Bone marrow (tissue), 2 donors: ENCODE measurements at places on chromosomes 13 and 19.

DNA sequence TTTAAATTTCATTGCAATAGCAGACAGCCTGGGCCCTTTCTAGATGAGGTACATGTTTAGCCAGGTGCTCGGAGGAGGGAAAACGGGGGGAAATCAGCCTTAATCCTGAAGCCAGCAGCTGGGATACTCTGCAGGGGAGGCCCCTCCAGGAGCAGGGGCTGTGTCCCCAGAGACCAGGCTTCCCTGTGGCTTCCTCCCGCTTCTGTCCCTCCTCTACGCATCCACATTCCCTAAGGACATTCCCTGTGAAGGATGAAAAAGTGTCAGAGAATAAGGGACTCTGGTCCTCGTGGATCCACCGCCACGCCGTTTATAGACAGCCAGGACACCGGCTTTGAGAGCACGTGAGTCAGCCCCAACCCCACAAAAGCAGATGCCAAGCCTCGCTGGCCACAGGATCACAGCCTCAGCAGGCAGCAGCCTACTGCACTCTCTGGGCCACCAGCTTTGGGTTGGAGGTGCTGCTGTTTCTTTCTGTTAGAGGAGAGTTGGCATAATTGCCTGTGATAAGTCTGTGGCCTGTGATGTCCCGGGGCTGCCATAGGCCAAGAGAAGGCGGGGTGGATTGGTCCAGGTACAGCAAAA lies 36.7 kb upstream of the RANBP3 start:
- no peak for DNase-seq

DNA sequence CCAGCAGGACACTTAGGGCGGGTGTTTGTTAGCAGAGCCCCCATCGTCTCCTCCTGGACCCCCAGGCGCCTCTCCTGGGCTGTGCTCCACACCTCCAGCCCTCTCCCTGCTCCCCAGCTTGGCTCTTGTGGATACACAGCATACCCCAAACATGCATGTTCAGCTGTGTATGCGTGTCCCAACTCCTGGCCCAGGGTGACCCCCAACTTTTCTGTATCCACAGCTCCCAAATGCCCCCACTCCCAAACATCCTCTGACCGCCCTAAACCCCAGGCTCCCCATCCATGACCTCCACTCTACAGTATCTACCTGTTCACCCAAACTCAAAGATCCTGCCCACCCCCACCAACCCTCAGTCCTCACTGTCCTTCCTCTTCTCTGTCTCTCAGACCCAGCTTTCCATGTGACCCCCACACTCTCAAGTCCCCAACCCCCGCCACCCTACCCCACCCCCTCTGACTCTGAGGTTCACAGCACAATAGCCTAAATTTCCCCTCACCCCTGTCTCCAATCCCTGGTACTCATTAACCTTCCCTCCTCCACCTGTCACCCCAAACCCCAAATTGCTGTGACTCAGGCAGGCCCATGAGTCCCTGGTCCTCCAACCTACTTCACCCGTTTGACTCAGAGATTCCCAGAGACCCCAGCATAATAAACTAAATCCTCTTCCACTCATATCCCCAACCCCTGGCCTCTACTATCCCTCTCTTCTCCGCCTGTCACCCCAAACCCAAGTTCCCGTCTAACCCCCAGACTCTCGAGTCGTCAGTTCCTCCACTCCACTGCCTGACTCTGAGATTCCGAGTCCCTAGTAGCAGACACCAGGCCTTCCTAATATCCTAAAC lies 968 bp downstream of the UBE2M start:
- DNase-seq: no peak

DNA sequence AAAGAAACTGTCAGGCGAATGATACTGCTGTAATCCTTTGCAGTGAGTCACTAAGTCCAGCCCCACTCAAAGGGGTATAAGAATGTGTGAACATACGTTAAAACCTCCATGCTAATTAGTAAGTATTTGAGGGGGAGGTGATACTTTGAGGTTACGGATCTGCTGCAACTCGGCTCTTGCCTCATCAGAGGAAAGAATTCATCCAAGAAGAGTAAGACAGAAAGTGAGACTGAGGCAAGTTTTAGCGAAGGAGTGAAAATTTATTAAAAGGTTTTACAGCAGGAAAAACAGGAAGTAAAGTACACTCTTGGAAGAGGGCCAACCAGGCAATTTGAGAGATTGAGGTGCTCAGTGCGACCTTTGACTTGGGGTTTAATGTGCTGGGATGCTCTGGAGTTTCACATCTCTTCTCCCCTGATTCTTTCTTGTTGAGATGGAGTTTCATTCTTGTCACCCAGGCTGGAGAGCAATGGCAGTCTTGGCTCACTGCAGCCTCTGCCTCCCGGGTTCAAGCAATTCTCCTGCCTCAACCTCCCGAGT lies 9.8 kb downstream of the CLEC4M start:
- no peak for DNase-seq

DNA sequence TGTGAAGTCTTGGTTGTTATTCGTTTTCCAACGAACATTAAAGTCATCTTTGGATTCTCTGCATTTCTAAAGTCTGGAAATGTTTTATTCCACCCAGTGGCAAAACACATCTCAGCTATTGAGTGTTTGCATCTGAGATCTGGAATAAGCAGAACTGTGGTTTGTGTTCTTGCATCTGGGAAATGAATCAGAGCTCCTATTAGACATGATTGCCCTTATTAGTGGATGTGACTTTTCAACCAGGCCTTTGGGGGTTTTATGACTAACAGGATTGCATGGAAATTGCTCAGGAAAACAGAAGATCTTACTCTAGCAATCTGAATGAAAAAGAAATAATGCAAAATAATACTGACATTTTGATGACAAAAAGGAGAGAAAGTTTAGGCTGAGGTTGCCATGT lies 488.8 kb downstream of the IRS2 start:
- no peak for DNase-seq

- DNase-seq: no peak
Observed at GRCh38 chr13:25752957-25753551, 298.8 kb downstream of the SHISA2 start.

GRCh38 chr13:113816254-113816929 lies 47.5 kb downstream of the GAS6 start:
- no peak for DNase-seq

- no peak for DNase-seq
Observed at GRCh38 chr13:35927567-35928021, 203.6 kb downstream of the DCLK1 start.

- peak; percentile 28 for DNase-seq
Observed at GRCh38 chr13:39263033-39263432, 224.8 kb downstream of the NHLRC3 start.

GRCh38 chr13:19680751-19681150 lies 47.3 kb downstream of the MPHOSPH8 start:
- DNase-seq: no peak

DNA sequence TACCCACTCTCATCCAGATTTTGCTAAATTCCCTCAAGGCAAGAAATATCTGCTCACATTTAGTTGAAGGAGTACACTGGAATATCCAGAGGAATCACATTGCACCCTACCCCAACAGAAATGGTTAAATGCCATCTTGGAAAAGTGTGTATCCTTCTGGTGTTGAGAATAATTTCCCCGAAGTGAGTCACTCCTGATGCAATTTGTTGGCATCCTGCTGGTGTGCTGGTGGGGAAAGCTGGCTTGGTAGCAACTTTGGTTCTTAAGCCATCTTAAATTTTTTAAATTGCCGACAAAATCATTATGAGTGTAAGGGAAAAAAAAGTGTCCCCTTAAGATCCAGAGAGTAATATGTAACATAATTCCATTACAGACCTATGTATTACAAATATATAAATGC lies 337.3 kb upstream of the DACH1 start:
- DNase-seq: no peak

DNA sequence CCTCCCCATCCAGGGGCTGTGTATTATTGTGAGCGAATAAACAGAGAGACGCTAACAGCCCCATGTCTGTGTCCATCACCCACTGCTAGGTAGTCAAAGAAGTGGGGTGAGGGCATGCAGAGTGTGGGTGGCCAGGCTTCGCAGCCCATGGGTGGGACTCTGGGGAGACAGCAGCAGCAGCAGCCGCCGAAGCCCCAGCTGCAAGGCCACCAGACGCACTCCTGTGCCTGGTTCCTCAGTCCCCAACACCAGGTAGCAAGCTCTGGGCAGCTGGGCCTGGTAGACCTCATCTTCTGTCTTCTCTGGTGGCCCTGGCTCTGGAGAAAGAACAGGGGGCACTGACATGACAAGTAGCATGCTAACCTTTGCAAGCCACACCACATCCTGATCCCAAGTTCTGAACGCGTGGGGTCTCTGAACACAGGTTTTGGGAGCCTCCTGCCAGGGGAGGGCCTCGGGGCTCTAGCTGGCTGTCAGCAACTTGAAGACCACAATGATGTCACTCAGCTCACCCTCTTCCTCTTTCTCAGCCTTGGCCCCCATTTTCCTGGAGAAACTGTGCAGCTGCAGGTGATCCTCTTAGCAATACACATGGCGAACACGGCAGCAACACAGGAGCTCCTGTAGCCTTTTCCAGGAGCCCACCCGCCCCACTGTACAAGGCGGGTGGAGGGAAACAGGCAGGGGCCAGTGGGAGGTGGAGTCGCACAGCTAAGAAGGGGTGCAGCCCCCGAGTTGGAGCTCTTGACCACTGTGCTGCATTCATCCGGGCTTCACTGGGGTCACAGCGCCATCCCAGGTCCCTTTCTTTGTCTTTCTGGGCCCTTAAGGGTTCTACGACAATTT lies 5.8 kb downstream of the FUZ start:
- DNase-seq: peak; percentile 75

DNA sequence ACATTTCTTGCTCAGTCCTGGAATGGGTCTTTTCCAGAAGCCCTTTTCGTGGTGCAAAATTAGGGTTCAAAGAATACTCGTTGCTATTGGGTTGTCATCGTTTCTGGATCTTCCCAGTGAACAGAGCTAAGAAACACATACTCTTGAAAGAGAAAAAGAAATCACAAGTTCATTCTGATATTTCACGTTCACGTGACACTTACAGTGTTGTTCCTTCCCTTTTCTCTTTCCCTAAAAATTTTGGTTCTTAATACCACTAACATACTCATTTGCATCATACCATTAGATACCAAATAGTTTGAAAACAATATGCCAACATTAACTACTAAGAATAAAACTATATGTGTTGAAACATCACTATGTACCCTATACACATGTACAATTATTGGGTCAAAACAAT lies 13.4 kb upstream of the GTF2F1 start:
- no peak for DNase-seq

DNA sequence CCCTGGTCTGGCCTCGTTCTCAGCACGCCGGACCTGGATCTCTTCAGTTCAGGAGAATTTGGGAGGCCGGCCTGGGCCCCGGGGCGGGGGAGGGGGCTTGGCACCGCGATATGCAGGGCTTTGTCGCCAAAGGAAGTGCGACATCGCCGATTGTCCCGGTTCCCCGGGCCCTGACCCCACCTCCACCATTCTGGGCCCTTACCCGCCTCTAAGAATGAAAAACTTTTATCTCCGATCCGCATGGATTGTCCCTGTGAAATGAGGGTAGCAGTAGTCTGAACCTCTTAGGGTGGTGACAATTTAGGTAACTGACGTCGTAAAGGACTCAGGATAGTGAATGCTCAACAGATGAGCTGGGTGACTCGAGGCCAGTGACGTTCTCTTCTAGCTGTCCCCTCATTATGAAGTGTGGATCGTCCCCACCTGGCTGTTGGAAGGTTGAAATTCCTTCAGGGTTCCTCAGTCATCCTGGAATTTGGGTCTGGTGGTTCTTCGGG lies 650 bp downstream of the DDA1 start:
- DNase-seq: no peak

- no peak for DNase-seq
Observed at GRCh38 chr13:79317856-79318255, 88.2 kb downstream of the RBM26 start.

DNA sequence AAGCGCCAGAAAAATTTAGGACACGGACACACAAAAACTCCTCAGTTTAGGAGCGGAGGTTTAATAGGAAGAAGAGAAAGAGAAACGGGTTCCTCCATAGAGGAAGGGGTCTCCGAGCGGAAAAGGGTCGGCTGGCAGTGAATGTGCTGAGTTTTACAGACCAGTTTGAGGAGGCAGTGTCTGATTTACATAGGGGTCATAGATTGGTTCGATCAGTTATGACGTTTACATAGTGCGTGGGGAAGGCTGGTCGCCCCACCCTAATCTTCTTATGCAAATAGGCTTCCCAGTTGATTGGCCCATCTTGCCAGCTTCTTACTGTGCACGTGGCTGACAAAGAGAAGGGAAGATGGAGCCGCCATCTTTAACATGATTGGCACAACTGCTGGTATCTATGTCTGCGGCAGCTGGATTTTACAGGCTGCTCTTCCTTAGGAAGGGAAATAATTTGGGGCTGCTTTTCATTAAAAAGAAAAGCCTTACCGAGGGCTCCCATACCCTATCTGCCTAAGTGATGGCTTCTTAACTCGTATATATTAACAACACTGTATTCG lies 1.2 kb upstream of the ZNF225 start:
- DNase-seq: no peak

DNA sequence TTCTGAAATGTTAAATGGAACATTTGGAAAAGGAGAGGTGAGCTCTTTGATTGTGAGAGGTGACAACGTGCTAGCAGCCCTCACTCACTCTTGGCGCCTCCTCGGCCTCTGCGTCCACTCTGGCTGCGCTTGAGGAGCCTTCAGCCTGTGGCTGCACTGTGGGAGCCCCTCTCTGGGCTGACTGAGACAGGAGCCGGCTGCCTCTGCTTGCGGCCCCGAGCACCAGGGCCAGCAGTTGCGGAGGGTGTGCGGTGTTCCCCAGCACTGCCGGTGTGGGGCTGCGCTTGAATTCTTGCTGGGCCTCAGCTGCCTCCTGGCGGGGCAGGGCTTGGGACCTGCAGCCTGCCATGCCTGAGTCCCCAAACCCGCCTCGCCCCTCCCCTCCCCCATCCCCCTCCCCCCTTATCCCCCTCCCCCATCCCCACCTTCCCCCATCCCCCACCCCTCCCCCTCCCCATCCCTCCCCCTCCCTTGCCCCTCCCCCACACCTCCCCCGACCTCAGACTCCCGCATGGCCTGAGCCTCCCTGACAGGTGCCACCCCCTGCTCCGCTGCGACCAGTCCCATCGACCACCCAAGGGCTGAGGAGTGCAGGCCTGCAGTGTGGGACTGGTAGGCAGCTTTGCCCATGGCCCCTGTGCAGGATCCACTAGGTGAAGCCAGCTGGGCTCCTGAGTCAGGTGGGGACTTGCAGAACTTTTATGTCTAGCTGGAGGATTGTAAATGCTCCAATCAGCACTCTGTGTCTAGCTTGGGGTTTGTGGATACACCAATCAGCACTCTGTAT lies 411.0 kb downstream of the OLFM4 start:
- DNase-seq: no peak

- DNase-seq: no peak
Observed at GRCh38 chr19:18612051-18612771, 459 bp upstream of the TMEM59L start.

DNA sequence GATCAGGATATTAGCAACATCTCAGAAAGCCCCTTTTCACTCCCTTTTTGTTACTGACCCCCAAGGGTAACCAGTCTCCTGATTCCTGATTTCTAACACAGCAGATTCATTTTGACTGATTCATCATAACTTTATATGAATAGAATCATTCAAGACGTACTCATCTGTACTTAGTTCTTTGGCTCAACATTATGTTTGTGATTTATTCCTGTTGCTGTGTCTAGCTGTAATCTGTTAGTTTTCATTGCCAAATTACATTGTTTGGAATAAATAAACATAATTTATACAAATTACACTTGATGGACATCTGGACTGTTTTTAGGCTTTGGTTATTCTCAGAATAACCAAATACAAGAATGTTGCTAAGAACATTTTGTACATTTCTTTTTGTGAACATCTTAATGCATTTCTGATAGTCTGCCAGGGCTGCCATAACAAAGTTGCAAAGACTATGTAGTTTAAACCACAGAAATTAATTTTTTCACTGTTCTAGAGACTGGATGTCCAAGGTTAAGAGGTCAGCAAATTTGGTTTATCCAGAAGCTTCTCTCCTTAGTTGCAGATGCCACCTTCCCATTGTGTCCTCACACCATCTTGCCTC lies 62.8 kb upstream of the EDNRB start:
- DNase-seq: no peak
